Esophagus squamous epithelium (tissue), 5 donors: ENCODE measurements at places on chromosomes 2 and 18.

DNA sequence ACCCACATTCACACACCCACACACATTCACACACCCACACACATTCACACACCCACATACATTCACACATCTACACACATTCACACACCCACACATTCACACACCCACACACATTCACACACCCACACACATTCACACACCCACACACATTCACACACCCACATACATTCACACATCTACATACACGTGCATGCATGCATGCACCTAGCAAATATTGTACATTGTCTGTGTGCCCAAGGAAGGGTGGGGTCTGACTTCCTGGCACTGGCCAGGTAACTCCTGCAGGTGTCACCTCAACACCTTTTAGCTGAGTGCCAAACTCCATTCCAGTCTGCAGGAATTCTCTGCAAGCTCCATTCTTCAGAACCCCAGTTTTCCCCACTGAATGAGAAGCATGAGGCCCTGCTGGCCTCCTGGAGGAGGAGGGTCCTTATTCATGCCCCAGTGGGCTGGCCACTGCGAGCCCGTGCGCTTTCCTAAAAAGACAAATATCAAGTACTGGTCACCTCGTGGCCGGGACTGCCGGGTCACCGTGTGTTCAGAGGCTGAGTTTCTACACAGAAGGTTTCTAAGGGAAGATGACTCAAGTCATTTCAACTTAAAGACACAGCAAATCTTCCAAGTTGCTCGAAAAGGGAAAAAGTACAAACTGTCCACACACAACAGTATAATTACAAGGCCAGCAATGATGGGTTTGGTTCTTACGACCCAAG lies 131.5 kb downstream of the HDAC4 start:
- no peak for DNase-seq

- DNase-seq: no peak
These were observed 49.7 kb upstream of the ABCA12 start for GRCh38 chr2:215188078-215188477.

DNA sequence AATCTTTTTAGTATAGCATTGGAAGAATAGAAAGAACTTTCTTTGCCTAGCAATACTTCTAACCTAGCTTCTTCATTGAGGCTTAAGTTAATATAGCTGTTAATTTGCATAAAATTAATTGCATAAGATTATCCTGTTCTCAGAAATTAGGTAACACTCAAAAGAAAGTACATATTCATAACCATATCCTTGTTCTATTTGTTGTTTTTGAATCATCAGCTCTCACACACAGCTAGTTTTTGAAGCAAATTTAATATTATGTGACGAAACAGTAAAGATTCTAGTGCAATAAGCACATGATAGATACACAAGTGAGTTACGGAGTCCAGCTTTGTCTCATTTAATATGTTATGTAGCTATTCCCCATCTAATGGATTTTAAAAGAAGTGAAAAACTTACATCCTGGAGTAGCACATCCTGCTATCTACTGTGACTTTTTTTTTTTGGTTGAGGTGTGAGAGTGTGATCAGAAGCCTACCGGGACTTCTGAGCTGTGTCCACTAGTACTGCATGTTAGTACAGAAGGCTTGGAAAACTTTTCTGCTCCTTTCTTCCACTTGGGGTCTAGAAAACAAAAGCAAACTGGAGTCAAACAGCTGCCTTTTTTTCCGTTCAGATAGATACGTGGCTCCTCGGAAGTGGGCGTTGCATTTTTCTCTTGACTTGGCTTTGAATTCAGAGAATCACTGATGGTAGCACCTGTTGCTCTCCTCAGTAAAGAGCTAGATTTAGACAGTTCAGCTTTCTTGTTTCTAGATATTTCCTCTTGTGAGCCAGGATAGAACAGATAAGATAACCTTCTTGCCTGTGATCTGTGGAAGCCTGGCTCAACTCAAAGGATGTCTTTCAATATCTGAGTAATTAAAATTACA lies 27.2 kb downstream of the KDM3A start:
- DNase-seq: no peak

DNA sequence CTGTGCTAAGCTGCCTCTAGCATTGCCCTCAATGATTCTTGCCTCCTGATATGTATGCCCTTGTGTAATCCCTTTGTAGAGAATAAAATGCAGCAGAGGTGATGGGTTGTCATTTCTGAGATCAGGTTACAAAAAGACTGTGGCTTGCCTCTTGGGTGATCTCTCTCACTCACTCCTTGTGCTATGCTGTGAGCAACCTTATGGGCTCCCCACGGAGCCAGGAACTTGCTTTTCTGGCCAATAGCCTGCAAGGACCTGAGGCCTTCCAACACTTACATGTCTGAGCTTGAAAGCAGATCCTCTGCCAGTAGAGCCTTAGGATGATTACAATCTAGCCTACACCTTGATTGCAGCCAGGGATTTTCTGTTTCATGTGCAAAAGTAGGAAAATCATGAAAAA lies 123.1 kb upstream of the XIRP2 start:
- DNase-seq: no peak

DNA sequence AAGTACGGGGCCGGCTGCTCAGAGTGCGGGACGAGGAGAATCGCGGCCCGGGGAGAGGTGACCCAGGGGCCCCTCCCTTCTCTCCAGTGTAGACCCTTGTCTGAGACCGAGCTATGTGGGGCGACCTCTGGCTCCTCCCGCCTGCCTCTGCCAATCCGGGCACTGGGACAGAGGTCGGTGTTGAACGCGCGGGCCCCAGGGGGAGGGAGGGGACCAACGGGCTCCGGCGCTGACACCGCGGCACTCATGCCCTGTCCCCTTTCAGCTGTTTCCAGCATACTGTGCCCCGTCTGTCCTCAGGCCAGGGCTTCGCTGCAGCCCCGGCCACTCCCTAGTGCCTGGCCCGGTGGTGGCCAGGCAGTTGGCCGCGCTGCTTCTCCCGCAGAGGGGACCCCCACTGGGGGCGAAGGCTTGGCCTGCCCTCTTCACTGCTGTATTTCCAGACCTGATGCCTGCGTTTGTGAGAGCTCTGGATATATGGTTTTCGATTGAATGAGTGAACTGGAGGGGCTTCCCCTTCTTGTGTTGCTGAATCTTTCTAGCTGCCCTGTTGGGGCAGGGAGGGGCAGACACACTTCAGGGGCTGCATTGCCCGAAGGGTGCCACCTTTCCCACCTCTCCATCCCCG lies 809 bp downstream of the DBI start:
- no peak for DNase-seq
